CD4-positive, alpha-beta T cell (primary cell): ENCODE measurements at places on chromosomes 6 and 20.

DNA sequence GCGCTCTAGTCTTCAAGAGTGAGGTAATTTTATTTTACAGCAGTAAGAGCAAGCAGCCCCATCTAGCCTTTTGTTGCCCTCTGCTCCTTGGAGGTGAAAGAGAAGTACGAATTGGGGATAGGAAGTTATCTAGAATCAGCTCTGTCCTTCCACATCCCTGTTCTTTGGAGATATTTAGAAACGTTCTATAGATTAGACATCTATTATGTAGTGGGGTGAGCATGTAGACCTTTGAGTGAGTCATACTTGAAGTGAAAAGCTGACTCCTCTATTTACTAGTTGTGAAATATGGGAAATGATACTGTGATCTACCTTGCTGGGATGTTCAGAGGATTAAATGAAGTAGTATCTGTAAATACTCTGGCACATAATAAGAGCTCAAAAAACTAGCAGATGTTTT, 36.0 kb upstream of the SLC35D3 start:
- no peak for DNase-seq

- no peak for DNase-seq
These were observed 4.6 kb downstream of the TFEB start for GRCh38 chr6:41730531-41731436.

GRCh38 chr6:291204-291696, 1.0 kb upstream of the DUSP22 start:
- no peak for DNase-seq

GRCh38 chr20:821046-821730, 12.3 kb upstream of the FAM110A start:
- no peak for DNase-seq

DNA sequence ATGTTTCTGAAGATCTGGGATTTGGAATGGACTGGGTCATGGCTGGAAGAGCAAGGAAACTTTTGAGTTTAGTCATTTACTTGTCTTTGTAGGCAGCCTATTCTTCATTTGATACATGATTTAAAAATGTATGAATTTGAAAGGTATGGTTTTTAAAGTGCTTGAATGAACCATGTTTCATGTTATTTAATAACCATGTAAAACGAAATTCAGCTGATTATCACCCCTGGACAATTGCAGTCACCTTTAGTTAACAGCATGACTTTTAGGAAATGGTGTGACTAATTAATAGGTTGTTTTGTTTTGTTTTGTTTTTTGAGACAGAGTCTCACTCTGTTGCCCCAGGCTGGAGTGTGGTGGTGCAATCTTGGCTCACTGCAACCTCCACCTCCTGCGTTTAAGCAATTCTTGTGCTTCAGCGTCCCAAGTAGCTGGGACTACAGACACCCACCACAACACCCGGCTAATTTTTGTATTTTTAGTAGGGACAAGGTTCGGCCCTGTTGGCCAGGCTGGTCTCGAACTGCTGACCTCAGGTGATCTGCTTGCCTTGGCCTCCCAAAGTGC, 2.1 kb downstream of the STX11 start:
- DNase-seq = no peak

- no peak for DNase-seq
These were observed 39.1 kb upstream of the ME1 start for GRCh38 chr6:83470001-83470400.

DNA sequence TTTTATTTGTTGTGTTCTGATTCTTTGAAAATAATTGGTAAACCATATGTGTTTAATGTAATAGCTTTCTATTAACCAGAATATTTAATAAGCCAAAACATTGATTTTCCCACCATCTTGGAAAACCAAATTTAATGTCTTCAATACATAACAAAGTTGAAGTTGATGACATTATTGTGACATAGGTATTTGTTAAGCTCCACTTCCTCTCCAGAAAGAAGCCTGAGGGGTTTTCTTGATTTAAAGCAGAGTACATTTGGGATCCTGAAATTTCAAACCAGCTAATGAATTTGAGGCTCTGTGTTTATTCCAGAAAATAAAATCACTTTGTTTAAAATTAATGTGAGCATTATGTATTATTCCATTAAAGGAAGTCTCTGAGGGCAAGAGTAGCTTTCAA, 106.3 kb downstream of the PERP start:
- DNase-seq = no peak

DNA sequence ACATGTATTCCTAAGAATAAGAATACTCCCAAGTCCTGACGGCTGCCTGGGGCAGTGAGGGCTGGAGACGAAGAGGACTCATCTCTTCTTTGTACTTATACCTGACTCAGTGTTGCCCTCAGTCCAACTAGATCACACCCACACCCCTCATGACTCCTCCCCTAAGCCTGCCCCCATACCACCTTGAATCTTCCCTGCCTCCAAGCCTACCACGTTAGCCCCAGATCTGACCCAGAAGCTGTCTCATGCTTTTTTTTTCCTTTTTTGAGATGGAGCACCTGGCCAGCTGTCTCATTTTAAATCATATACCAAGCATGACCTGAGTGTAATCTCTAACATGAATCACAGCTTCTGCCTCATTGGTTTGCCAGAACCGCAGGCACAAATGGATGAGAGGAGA, 45.2 kb downstream of the MUC22 start:
- no peak for DNase-seq

DNA sequence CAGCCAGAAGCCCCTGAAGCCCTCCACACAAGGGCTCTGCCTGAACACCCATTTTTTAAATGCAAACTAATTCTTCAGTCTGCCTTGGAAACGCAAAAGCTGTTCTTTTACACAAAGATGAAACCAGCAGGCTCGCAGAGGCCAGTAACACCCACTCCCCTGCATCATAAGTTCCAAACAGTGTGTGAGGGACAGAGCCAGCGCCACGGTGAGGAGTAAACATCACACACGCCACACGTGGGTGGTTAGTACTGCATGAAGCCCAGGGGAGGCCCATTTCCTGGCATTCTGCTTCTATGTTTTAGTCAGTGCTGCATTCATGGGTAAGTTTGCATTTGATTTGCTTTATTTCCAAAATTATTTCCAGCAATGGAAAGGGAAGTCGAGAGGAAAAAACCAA, 217.7 kb upstream of the RIN2 start:
- DNase-seq = no peak

DNA sequence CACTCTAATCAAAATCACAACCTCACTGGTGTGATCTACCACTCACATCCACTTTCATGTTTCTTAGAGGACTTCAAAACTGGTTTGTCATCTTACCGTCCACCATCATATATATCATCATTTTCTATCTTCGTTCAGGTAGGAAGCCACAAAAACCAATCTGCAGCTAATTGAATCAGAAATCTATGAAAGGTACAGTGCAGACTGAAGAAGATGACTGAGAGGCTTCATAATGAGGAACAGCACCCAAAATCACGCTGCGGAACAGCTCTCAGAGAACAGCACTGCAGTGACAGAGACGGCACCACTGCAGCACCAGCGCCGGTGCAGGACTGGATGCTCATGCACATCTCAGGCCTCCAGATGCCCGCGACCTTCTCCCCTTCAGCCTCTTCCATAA, 13.0 kb downstream of the GMDS start:
- DNase-seq = no peak

GRCh38 chr20:32586291-32586690, 1.2 kb upstream of the NOL4L start:
- DNase-seq = no peak

- no peak for DNase-seq
These were observed 96.3 kb downstream of the GJA1 start for GRCh38 chr6:121531658-121532169.

DNA sequence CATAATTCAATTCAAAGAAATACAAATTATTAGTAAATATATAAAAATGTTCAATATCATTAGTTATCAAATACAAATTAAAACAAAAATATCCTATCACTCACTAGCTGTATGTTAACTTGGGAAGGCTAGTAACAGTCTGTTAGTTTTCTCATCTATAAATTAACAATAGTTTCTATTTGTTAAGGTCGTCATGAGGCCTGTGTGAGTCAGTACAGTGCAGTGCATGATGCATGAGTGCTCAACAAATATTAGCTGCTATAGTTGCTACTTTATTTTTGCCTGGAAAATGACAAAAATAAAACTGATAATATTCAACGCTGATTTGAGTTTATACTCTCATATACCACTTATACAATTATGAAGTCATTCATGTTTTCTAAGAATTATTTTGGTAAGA, 401.6 kb upstream of the RUNX2 start:
- DNase-seq = no peak

- no peak for DNase-seq
These were observed 47.8 kb downstream of the ARHGAP40 start for GRCh38 chr20:38649275-38649891.
